ENCODE measurements at places on chromosomes 12 and 14.

DNA sequence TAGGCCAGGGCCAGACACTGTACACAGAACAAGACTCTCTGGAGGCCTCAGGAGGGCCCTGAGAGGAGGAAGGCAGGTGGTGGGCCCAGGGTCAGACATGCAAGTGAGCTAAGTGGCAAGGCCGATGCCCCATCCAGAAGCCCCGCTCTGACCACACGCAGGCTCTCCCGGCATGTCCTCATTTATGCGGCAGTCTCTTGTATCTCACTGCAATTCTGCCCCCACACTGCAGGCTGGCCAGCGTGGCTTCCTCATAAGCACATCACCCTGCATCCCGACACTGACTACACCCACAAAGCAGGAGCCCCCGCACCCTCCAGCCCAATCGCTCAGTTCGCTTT lies 17.5 kb downstream of the SSH1 start:
- no peak for DNase-seq

DNA sequence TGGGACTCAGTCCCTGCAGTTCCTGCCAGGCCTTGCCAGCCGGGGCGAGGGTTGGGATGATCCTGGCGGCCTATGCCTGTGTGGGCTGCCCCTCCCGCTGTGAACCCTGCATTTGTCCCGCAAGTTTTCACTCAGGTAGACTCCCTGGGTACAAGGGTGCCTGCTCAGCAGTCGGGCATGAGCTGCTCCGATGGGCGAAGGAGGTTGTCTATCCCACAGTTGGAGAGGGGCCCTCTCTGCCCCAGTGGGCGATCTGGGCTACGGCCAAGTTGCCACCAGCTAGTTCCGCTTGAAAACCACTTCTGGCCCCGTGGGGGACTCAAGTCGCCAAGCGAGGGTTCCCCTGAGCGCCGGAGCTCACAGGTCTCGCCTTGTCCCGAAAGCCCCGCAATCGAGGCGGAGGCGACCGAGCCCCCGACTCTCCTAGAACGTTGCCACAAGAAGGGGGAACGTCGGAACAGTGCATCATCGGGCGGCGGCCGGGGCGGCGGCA lies 365 bp upstream of the TPI1 start:
- no peak for DNase-seq

- no peak for DNase-seq
Measured at GRCh38 chr14:106840991-106841390, 1314.6 kb downstream of the TMEM121 start.

DNA sequence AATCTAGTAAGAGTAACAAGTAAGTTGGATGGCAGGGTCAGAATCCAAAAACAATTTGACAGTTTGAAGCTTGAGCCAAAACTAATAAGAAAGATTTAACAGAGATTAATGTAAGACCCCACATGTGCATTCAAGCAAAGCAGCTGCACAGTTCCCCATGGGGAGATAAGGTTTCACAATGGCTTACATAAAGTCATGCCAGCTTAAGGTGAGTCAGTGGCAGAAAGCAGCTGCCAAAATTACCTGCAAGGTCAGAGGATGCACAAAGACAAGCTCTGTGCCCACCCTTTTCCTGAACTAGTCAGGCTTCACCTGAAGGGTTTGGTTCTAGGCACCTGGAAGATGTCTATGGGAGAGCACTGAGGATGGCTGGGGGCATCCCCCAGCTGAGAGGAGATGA lies 36.6 kb upstream of the KRT77 start:
- no peak for DNase-seq

DNA sequence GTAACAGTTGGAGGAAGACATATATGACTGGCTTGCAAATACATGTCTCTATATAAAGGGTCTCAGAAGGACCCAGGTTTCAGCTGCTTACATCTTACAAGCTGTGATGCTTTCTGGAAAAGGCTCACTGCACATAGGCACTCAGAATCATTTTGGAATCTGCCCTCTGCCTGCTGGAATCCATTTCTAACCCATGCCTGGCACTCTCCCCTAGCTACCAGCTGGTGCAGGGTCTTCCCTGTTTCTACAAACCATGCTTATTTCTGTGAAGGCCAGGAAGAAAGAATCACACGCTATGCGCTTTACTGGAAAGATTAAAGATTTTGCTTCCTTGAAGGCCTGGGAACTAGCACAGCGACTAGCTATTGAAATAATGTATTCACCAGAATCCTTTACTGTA lies 151.3 kb downstream of the DICER1 start:
- no peak for DNase-seq
